Activated CD4-positive, alpha-beta T cell treated with anti-CD3 and anti-CD28 coated beads, Interleukin-2, amount 10 ng/mL, durations not matched to agents 24 days and 14 days (primary cell): ENCODE measurements at places on chromosomes 4 and X. TPM values are rescaled to one million over a fixed set of nuclear protein-coding genes. Genes with fewer than 3 reads are reported as not detected.

GPR101 gene
- total RNA-seq: 0.26 TPM in 1 of 2 replicates, not detected in the other

PHKA1 gene
- total RNA-seq: 9.2 and 9.9 TPM in 2 replicates

XAGE1B gene
- total RNA-seq: not detected in 2 replicates

HPGD gene
- total RNA-seq: 1.1 and 1.4 TPM in 2 replicates

MAEA gene
- 61.3 and 62.6 TPM in 2 replicates for total RNA-seq

RHOXF2 gene
- total RNA-seq: not detected in 2 replicates

TLR6 gene
- 0.88 and 1.1 TPM in 2 replicates for total RNA-seq

ZNF732 gene
- not detected in 2 replicates for total RNA-seq

CXCL11 gene
- total RNA-seq: 0.54 TPM in 1 of 2 replicates, not detected in the other

CNGA1 gene
- total RNA-seq: not detected in 2 replicates

RAB41 gene
- not detected in 2 replicates for total RNA-seq

HSPA4L gene
- total RNA-seq: 1.3 and 1.7 TPM in 2 replicates

ADH7 gene
- total RNA-seq: not detected in 2 replicates

ZNF718 gene
- 7.6 and 7.7 TPM in 2 replicates for total RNA-seq

EDNRA gene
- not detected in 2 replicates for total RNA-seq

ZDHHC15 gene
- total RNA-seq: 0.05 and 0.28 TPM in 2 replicates

UBQLN2 gene
- total RNA-seq: 37.8 and 38.5 TPM in 2 replicates
